Nasal cavity respiratory epithelium epithelial cell of viscerocranial mucosa (primary cell): ENCODE measurements at places on chromosomes 4 and X. TPM values are rescaled to one million over a fixed set of nuclear protein-coding genes. Genes with fewer than 3 reads are reported as not detected.

Gene TSPAN7
- 0.64 and 0.68 TPM in 2 replicates for total RNA-seq

Gene USP51
- total RNA-seq, result under 0.01 and 0.85 TPM in 2 replicates

Gene GLRB
- 2.1 and 6.2 TPM in 2 replicates for total RNA-seq

Gene SUV39H1
- total RNA-seq, result 1.1 and 1.7 TPM in 2 replicates

Gene TCEAL6
- total RNA-seq, result not detected in 2 replicates

Gene AFAP1
- total RNA-seq, result 21.9 and 45.3 TPM in 2 replicates

Gene CPZ
- total RNA-seq, result 0.21 TPM in 1 of 2 replicates, not detected in the other

Gene HSFX1
- 0.34 and 0.93 TPM in 2 replicates for total RNA-seq

Gene KLHL4
- under 0.01 and 0.64 TPM in 2 replicates for total RNA-seq

Gene AKAP4
- not detected in 2 replicates for total RNA-seq

Gene FNIP2
- total RNA-seq, result 15.4 and 54.2 TPM in 2 replicates

Gene GAGE13
- total RNA-seq, result not detected in 2 replicates

Gene AREG
- 576 and 714 TPM in 2 replicates for total RNA-seq

Gene PTPN13
- 60.8 and 63.5 TPM in 2 replicates for total RNA-seq

Gene MAML3
- 2.4 and 3.6 TPM in 2 replicates for total RNA-seq

Gene FGG
- under 0.01 TPM in 1 of 2 replicates, not detected in the other for total RNA-seq

Gene PCDH11X
- total RNA-seq, result not detected in 2 replicates

Gene EXOC1L
- not detected in 2 replicates for total RNA-seq

Gene MXRA5
- total RNA-seq, result 0.34 and 22.8 TPM in 2 replicates

Gene PNMA5
- not detected in 2 replicates for total RNA-seq

Gene AFM
- not detected in 2 replicates for total RNA-seq

Gene DIPK2B
- total RNA-seq, result not detected in 2 replicates

Gene NR0B1
- not detected in 2 replicates for total RNA-seq

Gene TRAPPC11
- total RNA-seq, result 51.6 and 57.1 TPM in 2 replicates

Gene F9
- not detected in 2 replicates for total RNA-seq

Gene FMR1NB
- not detected in 2 replicates for total RNA-seq

Gene TRIM75
- not detected in 2 replicates for total RNA-seq

Gene PAGE2
- total RNA-seq, result not detected in 2 replicates

Gene NUDT11
- 5.5 TPM in 2 replicates for total RNA-seq

Gene CENPVL1
- total RNA-seq, result not detected in 2 replicates

Gene GCNA
- total RNA-seq, result 1.4 and 1.9 TPM in 2 replicates

Gene AMTN
- 0.34 and 1.3 TPM in 2 replicates for total RNA-seq

Gene HTRA3
- total RNA-seq, result 0.14 TPM in 1 of 2 replicates, not detected in the other

Gene NPNT
- 1.4 and 19.7 TPM in 2 replicates for total RNA-seq

Gene GPR119
- not detected in 2 replicates for total RNA-seq

Gene ATOH1
- not detected in 2 replicates for total RNA-seq

Gene CCNA2
- 0.34 and 0.93 TPM in 2 replicates for total RNA-seq

Gene KDM6A
- total RNA-seq, result 21.5 and 68.3 TPM in 2 replicates

Gene MAB21L2
- total RNA-seq, result not detected in 2 replicates

Gene SLITRK4
- total RNA-seq, result under 0.01 TPM in 1 of 2 replicates, not detected in the other

Gene CSAG1
- not detected in 2 replicates for total RNA-seq

Gene XAGE1A
- total RNA-seq, result not detected in 2 replicates

Gene DUX4
- not detected in 2 replicates for total RNA-seq

Gene HMX1
- total RNA-seq, result not detected in 2 replicates

Gene PDLIM5
- total RNA-seq, result 155 and 279 TPM in 2 replicates

Gene EFHC2
- total RNA-seq, result under 0.01 and 0.36 TPM in 2 replicates

Gene MBTPS2
- total RNA-seq, result 6.5 and 13.0 TPM in 2 replicates

Gene TCP11X2
- total RNA-seq, result not detected in 2 replicates

Gene MFAP3L
- total RNA-seq, result 8.0 and 8.2 TPM in 2 replicates

Gene LRP2BP
- total RNA-seq, result 0.34 and 0.43 TPM in 2 replicates

Gene ELK1
- total RNA-seq, result 13.0 and 19.6 TPM in 2 replicates

Gene SORCS2
- total RNA-seq, result under 0.01 and 0.93 TPM in 2 replicates

Gene CENPVL2
- not detected in 2 replicates for total RNA-seq

Gene FGFBP1
- 12.5 and 47.8 TPM in 2 replicates for total RNA-seq
